ENCODE measurements at places on chromosomes 1 and 21.

DNA sequence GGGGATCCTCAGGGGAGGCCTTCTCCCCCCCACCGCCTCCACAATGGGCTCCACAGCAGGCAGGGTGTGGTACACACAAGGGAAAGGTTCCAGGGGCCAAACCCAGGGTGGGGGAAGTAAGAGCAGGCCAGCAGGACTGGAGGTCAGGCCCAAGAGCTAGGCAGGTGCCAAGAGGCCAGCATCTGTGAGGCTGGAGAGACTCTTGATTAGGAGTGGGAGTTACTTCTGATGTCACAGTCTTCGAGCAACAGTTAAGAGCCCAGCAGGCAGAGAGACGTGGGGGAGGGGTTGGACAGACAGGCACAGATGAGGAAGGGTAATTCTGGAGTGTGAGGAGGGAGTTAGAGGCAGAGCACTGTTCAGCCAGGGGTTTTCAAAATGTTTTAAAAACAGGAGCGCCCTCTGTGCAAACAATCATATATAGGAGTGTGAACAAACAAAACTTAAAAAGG lies 55.8 kb downstream of the SLC9A1 start:
- H3K36me3 ChIP-seq = no peaks in the 10 kb centered on the region
- no peak overlapping the region for H3K4me3 ChIP-seq
- DNase-seq = no peak
- H3K4me1 ChIP-seq = peaks cover 24% of the 10 kb centered on the region

- H3K27me3 ChIP-seq = no peaks in the 10 kb centered on the region
- H3K27ac ChIP-seq = no peak overlapping the region
- peaks cover 1% of the 10 kb centered on the region for H3K4me1 ChIP-seq
- no peak overlapping the region for H3K4me3 ChIP-seq
- no peaks in the 10 kb centered on the region for H3K36me3 ChIP-seq
- DNase-seq = no peak
These were observed 3.6 kb upstream of the KCNT2 start for GRCh38 chr1:196611873-196612272.

DNA sequence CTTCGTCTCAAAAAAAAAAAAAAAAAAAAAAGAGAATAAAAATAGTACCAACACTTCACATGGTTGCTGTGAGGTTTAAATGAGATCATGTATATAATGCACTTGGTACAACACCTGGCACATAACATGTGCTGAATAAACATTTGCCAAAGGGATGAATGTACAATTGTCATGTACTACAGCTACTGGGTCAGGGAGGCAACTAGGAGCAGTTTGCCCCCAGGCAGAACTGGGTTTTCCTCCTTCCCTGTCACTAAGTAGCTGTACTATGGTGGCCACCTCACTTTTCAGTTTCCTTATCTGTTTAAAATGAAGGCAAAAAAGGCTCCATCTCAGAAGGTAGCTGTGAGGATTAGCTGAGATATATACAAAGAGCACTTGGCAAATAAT lies 11.5 kb downstream of the AK2 start:
- H3K27me3 ChIP-seq = no peaks in the 10 kb centered on the region
- peaks cover 11% of the 10 kb centered on the region for H3K36me3 ChIP-seq
- no peaks in the 10 kb centered on the region for H3K4me1 ChIP-seq
- H3K4me3 ChIP-seq = no peak overlapping the region
- no peak for DNase-seq

- H3K27me3 ChIP-seq = no peaks in the 10 kb centered on the region
- no peaks in the 10 kb centered on the region for H3K36me3 ChIP-seq
These were observed 88.0 kb upstream of the ZNF648 start for GRCh38 chr1:182149411-182149965.

GRCh38 chr1:173020138-173020750 lies 30.5 kb downstream of the TNFSF18 start:
- no peak for DNase-seq
- H3K27ac ChIP-seq = no peak overlapping the region
- H3K36me3 ChIP-seq = no peaks in the 10 kb centered on the region
- H3K27me3 ChIP-seq = no peaks in the 10 kb centered on the region
- no peak overlapping the region for H3K4me3 ChIP-seq
- H3K4me1 ChIP-seq = no peaks in the 10 kb centered on the region

DNA sequence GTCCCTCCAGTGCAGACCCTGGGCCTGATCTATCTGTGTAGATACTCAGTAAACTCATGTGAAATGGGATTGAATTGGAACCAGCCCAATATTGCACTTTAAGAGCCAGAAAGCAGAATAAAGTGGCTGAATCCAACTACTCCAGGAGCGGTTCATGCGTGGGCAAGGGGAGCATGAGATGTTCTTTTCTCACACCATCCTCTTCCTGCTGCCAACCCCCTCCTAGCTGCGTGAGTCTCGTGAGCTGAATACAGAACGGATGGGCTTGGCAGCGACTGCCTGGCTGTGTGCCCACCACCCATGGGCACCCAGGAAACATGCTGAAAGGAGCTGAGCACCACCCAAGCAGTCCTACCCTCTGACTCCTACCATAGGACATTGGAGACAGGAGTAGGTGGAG lies 128.3 kb downstream of the ELAVL4 start:
- DNase-seq = no peak
- H3K27ac ChIP-seq = no peak overlapping the region
- H3K27me3 ChIP-seq = no peaks in the 10 kb centered on the region
- no peak overlapping the region for H3K4me3 ChIP-seq
- H3K36me3 ChIP-seq = no peaks in the 10 kb centered on the region
- H3K4me1 ChIP-seq = no peaks in the 10 kb centered on the region

All from neuronal stem cell (in vitro differentiated cells).